ENCODE measurements at places on chromosomes 1 and 21.

GRCh38 chr1:63466759-63467158 lies 56.3 kb downstream of the ITGB3BP start:
- no peak for DNase-seq

DNA sequence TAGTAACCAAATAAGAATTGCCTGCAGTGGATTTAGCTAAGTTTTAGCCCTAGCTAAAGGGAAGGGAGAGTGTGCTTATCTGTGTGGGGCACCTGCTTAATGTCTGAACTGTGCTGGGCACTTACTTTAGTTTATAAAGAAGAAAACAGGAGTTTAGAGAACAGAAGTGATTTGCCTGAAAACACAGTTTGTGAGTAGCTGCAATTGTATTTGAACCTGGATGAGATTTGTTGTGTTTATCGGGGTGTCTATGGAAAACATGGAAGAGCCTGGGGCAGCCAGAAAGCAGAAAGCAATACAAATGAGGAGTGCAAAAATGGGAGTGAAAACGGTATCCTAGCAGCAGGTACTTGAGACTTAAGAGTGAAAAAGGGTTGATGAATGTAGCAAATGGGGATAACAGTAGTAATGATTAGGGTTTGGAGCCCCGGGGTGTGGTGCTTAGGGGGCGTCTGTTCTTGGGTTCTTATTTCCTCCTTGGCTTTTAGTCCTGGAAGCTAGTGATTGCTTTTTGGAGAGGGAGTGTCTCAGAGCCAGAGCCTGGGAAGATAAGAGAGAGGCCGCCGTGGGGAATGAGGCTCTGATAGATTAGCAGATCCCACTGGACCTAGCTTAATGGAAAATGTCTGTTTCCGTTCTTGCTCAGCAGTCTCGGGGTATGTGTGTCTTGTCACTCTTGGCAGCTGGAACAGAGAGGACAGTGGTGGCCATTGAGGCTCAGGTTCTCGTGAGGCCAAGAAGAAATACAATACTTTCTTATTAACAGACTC lies 5.6 kb downstream of the PRCC start:
- no peak for DNase-seq

DNA sequence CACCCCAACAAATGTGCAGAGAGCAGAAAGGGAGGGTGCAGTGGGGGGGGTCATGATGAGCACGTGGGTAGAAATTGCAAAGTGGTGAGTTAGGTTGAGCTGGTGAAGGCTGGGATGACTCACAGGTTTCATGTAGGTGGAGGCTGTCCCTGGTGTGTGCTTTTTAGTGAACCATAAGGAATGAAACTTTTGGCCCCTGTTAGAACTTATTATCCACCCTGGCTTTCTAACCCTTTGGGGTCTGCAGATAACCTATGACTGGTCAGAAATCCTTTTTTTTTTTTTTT lies 46.9 kb downstream of the DOP1B start:
- no peak for DNase-seq

- DNase-seq = no peak
These were observed 1.1 kb upstream of the CSF1 start for GRCh38 chr1:109909561-109909960.

DNA sequence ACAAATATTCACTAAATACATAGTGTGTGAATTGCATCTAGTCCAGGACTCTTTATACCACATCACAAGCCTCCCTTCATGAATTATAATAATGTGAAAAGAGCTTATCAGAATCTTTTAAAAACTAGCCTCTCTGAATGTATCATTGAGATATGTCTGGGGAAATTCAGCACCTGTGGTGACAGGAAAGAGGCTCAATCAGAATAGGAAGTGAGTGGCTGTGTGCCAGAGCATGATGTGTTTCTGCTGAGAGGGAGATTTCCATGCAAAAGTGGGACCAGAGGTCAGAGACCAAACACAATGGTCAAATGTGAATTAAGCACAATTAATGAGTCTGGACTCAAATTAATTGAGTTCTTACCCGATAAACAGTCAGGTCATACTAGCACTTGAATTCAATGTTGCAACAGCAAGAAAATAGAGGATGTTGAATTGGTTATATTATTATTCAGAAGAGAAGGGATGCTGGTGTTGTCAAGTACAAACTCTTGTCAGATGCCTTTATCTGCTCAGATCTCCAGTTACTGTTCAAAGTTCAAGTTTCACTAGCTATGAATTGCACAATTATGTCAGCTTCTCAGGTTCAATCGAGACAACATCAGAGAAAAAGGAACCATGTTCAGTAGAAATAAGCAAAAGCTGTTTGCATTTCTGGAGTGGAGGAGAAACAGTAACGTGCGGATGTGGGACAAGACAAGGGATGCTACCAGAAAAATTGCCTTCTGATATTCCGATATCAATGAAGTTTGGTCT lies 226.2 kb downstream of the ZNF326 start:
- DNase-seq = no peak

DNA sequence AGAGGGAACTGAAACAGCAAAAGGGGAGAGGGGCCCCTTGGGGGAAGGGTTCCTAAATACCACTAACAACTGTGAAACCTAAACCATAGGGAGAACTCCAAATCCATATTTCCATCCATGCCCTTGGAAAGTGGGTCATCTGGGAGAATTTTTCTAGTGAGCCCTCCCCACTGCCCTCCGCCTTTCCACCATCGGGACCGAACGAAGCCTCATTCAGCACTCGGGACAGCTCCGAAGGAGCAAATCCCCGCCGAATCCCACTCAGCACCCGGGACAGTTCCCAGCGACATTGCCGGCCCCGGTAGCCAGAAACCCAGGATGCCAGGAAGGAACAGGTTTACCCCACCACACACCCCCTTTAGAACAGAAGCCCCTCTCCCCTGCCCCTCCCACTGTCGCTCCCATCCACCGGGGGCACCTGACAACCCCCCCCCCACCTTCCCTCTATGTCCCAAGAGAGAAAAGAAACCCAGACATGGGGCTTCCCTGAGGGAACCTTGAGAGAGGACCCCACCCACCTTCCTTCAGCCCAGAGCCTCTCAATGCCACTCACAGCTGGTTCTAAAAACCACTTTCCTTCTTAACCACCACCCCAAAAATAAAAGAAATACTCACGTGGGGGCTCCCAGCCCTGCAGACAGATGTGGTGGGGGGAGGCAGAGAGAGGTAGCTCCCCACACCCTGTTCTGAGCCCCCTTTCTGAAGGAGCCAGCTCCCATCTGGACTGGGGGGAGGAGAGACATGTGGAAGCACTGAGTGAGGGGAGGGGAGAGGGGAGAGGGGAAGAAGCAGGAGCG lies 4.5 kb downstream of the DLGAP3 start:
- DNase-seq = peak; percentile 49

DNA sequence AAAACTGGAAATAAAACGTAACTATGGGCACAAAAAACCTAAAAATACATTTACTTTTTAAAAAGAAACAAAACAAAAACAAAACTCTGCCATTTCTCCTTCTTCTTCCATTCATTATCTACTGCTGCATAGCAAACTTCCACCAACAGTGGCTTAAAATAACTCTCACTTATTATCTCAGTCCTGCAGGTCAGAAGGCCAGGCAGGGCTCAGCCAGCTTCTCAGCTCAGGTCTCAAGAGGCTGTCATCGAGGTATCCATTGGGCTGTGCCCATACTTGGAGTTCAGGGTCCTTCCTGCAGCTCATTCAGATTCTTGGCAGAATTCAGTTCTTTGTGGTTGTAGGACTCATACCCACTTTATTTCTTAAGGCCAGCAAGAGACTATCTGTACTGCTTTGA lies 352.7 kb upstream of the PLD5 start:
- DNase-seq = no peak

DNA sequence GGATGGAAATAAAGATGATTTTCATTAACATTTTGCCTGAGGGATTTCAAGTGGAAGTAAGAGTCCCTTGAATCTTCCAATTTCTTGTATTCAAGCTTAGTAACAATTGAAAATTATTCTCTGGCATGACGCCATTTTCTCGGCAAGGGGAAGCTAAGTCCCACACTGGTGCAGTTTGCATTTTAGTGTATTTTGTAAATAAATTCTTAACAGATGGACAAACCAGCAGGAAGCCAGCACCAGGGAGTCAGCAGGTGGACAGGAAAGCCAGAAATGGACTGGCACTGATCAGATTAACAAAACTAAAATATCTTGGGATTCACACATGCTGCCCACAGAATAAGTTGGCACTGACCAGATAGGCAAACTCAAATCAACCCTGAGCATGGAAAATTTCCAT lies 311.3 kb downstream of the LRRIQ3 start:
- DNase-seq = no peak

DNA sequence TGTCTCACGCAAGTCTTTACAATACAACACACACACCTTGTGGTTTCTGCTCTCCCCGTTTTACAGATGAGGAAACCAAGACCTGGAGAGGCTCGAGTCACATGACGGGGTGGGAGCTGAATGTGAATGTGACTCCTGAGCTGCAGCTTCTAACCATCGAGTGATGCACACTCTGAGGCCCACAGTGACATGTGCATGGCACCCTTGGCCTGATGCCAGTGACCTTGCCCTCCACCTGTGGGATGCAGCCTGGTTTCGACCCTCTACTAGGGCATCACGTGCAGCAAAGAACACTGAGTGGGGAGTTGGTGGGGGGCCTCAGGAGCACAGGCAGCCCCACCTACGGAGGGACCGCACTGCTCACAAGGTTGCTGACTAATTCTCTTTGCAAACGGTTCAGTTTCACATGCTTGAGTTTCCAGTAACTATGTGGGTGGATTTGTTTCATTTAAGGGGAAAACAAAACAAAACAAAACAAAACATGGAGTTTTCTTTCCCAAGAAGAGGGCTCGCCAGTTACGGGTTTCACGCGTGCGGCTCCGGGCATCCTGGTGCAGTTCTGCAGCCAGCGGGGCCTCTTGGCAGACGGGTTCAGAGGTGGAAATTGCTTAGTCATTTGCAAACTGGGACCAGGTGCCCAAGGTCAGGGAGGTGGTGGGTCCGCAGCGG lies 22.9 kb downstream of the SPSB1 start:
- no peak for DNase-seq

- no peak for DNase-seq
These were observed 369.1 kb upstream of the VAMP3 start for GRCh38 chr1:7401814-7402547.

- no peak for DNase-seq
These were observed 23.5 kb upstream of the VAMP3 start for GRCh38 chr1:7747605-7748004.

DNA sequence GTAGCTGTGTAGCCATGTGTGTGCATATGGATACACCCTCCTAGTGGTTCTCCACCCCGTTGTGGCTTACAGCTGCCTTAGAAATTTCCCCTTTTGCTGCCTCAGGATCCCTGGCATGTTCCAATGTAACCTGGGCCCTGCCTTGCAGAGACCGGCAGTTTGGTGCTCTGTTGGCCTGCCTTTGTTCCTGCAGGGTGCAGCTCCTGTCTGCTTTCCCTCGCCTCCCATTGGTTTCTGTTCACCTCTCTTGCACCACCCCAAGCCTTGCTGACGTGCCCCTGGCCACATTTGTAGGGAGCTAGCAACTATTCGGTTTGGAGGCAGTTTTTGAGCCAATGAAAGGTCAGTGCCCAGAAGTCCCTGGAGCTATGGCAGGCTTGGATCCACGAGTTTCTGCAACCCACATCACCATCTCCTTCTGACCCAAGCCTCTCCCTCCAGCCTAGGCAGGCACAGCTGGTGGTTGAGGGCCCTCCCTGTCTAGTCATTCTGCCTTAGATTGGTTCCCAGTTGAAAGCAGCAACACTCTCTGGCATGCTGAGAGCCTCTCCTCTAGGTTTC lies 54.9 kb downstream of the MAB21L3 start:
- DNase-seq = no peak

DNA sequence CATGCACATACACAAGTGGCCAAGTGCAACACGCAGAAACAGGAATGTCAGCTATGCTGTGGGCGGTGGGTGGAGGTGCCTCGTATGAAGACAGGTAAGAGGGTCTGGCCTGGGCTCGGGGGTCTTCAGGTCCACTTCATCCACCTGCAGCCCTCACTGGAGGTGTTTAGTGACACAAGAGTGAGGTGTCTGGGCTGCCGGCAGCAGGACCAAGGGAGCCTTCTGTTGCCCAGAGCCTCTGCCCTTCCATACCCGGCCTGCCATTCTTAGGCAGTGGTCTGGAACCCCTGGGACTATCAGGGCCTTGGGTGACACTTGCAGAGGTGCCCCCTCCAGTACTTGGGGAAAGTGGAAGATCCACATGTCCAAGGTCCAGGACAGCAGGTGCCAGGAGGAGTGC lies 21.7 kb upstream of the ACTRT2 start:
- no peak for DNase-seq

DNA sequence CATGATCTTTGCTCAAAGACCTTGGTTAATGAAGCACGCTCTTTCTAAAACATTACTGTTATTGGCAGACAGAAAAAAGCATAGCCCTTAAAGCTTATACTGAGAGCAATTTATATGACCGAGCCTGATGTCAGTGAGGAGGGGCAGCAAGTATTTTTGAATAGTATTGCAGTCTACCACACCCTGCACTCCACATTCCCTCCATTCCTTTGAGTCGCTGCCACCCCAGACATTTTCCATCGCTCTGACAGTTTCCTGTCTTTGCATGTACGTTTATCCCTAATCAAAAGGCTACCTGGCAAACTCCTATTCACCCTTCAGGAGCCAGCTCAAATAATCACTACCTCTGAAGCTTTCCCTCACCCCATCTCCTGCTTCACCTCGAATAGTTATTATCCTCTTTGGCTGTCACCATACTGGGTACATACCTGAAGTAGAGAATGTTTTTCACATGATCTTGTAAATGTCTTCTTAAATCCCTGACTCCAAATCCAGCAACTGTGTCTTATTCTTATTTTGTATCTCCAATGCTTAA lies 5.5 kb upstream of the JUN start:
- no peak for DNase-seq
